ENCODE measurements at places on chromosomes 13 and 19. TPM values are rescaled to one million over a fixed set of nuclear protein-coding genes. Genes with fewer than 3 reads are reported as not detected.
A peak's percentile ranks its signal among the peaks of the same experiment; 100 is the strongest.

- no peaks in the 10 kb centered on the region for H3K27me3 ChIP-seq
- H3K27ac ChIP-seq, result no peak overlapping the region
- H3K36me3 ChIP-seq, result no peaks in the 10 kb centered on the region
Measured at GRCh38 chr13:48592688-48593049, 59.8 kb upstream of the RCBTB2 start.

DNA sequence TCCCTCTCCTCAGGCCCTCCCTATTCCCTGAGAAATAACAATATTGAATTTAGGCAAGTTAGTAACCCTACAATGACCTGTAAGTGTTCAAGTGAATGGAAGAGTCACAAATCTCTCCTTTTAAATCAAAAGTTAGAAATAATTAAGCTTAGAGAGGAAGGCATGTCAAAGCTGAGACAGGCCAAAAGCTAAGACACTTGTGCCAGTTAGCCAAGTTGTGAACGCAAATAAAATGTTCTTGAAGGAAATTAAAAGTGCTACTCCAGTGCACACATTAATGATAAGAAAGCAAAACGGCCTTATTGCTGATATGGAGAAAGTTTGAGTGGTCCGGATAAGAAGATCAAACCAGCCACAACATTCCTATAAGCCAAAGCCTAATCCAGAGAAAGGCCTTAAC lies 120.9 kb downstream of the RBM26 start:
- H3K27me3 ChIP-seq, result no peaks in the 10 kb centered on the region
- H3K4me1 ChIP-seq, result peaks cover 4% of the 10 kb centered on the region
- H3K36me3 ChIP-seq, result no peaks in the 10 kb centered on the region
- no peak for DNase-seq
- H3K27ac ChIP-seq, result no peak overlapping the region
- H3K4me3 ChIP-seq, result no peak overlapping the region

DNA sequence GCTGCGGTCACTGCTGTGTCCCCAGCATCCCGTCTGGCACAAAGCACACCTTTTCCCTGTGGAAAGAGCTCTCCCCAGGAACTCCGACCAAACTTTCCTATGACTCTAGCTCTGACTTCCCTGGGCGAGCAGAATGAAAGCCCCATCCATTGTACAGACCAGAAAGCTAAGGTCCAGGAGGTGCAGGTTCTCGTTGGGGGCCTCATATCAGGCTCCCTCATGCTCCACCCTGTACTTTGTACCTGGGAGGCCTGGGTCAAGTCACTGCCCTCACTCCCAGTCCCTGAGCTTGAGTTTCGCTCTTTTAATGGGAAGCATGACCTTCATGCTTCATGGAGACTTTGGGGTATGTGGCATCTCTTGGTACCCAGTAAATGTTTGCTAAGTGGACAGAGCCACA lies 18.4 kb downstream of the CYTH2 start:
- no peak overlapping the region for H3K4me3 ChIP-seq
- no peak overlapping the region for H3K27ac ChIP-seq
- H3K4me1 ChIP-seq, result peaks cover 16% of the 10 kb centered on the region

GRCh38 chr19:40217934-40218890 lies at the start of gene TTC9B:
TTC9B (minus strand) TSS chr19:40218384; CDS start chr19:40218381, 3 bp downstream.
- H3K27ac ChIP-seq, result peak within 1 kb of the TSS; percentile 1
- no peaks in the 10 kb centered on the region for H3K27me3 ChIP-seq
- no peak for DNase-seq

DNA sequence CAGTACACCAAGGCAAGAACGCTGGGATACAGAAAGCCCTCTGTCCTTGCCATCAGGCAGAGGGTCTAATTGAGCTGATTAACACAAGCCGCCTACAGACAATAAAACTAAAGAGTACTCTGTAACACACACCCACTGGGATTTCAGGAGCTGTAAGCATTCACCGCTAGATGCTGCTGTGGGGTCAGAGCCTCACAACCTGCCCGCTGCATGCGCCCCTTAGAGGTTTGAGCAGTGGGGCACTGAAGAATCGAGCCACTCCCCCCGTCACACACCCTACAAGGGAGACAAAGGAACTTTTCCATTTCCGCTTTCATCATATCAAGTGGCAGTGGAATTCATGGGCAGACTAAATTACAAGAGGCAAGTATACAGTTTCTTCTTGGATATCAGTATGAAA lies 1080.6 kb downstream of the PCDH17 start:
- no peaks in the 10 kb centered on the region for H3K36me3 ChIP-seq
- no peaks in the 10 kb centered on the region for H3K4me1 ChIP-seq
- no peak for DNase-seq
- H3K4me3 ChIP-seq, result no peak overlapping the region
- H3K27me3 ChIP-seq, result no peaks in the 10 kb centered on the region

DNA sequence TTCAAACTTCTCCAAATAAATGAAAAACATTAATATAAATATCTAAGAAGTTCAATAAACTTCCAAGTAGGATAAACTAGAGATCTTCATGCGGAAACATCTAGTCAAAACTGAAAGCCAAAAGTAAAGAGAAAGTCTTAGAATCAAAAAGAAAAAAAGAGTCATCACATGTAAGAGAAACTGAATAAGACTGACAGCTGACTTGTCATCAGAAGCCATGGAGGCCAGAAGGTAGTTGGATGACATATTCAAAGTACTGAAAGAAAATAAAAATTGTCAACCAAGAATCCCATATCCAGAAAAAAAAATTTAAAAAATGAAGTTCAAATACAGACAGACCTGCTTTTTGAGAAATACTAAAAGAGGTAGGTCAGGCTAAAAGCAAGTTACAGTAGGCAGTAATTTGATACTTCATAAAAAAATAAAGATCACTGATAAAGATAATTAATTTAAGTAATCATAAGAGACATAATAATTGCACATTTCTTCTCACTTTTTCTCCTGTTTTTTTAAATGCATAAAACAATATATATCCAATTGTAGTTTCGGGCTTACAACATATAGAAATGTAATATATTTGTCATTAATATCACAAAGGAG lies 327.6 kb upstream of the PCDH9 start:
- H3K36me3 ChIP-seq, result no peaks in the 10 kb centered on the region
- H3K27me3 ChIP-seq, result no peaks in the 10 kb centered on the region
- H3K4me1 ChIP-seq, result no peaks in the 10 kb centered on the region

- H3K4me3 ChIP-seq, result peak overlapping the region; percentile 58
- peak overlapping the region; percentile 39 for H3K27ac ChIP-seq
- no peaks in the 10 kb centered on the region for H3K27me3 ChIP-seq
- DNase-seq, result no peak
Measured at GRCh38 chr13:60398907-60399589, 2.0 kb downstream of the TDRD3 start.

GRCh38 chr13:23985060-23985459 lies 87.8 kb upstream of the C1QTNF9B start:
- peaks cover 11% of the 10 kb centered on the region for H3K4me1 ChIP-seq
- no peaks in the 10 kb centered on the region for H3K27me3 ChIP-seq
- H3K4me3 ChIP-seq, result no peak overlapping the region
- no peak for DNase-seq
- H3K27ac ChIP-seq, result peak overlapping the region; percentile 27

DNA sequence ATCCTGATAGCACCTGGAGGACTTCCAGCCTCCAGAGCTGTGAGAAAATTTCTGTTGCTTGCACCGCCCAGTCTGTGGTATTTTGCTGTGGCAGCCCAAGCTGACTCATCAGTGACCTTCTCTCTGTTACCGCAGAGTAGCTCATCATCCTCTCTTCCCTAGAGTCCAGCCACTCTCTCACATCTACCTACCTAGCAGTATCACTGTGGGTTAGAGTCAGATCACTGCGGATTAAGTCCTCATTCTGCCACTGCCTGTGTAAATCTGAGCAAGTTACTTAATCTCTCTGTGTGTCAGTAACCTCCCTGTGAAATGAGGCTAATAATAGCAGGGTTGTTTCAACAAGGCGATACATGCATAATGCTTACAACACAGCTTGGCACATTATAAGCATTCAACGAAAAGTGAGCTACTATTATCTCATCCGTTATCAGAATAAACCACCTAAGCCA lies 40.3 kb upstream of the USPL1 start:
- H3K4me3 ChIP-seq, result no peak overlapping the region
- no peak overlapping the region for H3K27ac ChIP-seq
- DNase-seq, result no peak
- no peaks in the 10 kb centered on the region for H3K36me3 ChIP-seq

DNA sequence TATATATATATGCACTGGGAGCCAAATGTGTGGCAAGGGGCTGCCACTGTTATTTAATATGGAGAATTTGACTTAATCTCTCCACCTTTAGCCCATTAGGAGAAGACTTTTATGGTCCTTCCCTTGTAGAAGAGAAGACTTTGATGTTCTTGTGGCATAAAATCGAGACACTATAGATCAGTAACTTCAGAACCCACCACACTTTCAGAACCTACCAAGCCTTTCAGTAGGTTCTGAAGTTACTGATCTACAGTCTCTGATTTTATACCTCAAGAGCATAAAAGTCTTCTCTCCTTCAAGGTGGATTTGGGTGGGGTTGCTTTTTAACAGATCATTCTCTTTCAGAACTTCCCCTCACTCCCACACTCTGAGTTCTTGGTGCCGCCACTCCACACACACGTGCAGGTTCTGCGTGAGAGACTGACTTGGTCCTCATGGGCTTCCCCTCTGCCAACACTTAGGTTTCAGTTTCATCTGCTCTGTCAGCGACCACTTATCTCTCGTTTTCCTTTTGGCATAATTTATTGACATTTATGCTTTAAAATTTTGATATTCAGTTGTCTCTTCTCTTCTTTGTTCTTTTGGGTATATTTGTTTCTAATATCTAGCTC lies 213.4 kb upstream of the PCDH17 start:
- H3K4me1 ChIP-seq, result no peaks in the 10 kb centered on the region
- no peaks in the 10 kb centered on the region for H3K27me3 ChIP-seq
- no peak for DNase-seq
- H3K27ac ChIP-seq, result no peak overlapping the region
- H3K36me3 ChIP-seq, result no peaks in the 10 kb centered on the region
- no peak overlapping the region for H3K4me3 ChIP-seq

- no peaks in the 10 kb centered on the region for H3K36me3 ChIP-seq
- peaks cover 2% of the 10 kb centered on the region for H3K27me3 ChIP-seq
- H3K4me1 ChIP-seq, result peaks cover 12% of the 10 kb centered on the region
- H3K27ac ChIP-seq, result no peak within 1 kb of the TSS
Measured at GRCh38 chr13:24680258-24680920, at the start of gene ATP12A. ATP12A (plus strand) TSS chr13:24680408; CDS start chr13:24680744, 336 bp downstream.

DNA sequence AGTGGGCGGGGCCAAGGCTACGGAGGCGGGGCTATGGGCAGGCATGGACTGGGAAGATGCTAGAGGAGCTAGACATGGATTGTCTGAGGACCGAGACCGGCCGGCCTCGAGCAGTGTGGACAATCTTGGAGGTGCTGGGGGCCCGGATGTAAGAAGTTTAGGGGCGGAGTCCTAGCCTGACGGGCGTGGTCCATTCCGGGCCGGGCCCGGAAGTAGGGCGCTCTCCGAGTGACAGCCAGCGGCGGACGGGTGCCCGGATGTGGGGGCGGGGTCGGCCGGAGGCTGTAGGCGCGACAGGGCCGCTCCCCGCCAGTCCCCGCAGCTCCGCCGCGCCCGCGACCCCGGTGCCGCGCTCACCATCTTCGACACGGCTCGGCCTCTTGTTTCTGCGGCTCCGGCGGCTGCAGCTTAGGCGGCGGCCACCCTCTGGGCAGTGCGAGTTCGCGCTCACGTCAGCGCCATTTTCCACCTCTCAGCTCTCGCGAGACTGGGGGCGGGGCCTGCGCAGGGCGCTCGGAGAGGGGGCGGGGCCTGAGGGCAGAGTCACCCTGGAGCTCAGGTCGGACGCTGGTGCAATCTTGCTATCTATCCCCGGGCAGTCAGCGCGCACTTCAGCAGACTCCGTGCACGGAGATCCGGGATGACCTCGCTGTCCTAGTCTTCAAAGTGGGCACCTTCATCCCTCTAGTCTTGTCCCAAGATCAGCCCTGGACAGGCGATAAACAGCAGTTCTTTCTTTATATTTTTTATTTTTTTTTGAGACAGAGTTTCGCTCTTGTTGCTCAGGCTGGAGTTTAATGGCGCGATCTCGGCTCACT lies at the start of gene ZNF414:
Gene ZNF414, minus strand, starts transcription at position 481 of the 818 bp plus-strand sequence. Its CDS starts 121 bp downstream, at position 360.
- peak within 1 kb of the TSS; percentile 91 for H3K27ac ChIP-seq
- H3K36me3 ChIP-seq, result peaks cover 2% of the 10 kb centered on the region
- peak; percentile 96 for DNase-seq
- H3K27me3 ChIP-seq, result no peaks in the 10 kb centered on the region
- peaks cover 12% of the 10 kb centered on the region for H3K4me1 ChIP-seq
- peak within 1 kb of the TSS; percentile 86 for H3K4me3 ChIP-seq

- H3K4me3 ChIP-seq, result no peak overlapping the region
- DNase-seq, result no peak
- peaks cover 43% of the 10 kb centered on the region for H3K4me1 ChIP-seq
- peak overlapping the region; percentile 72 for H3K27ac ChIP-seq
- H3K27me3 ChIP-seq, result no peaks in the 10 kb centered on the region
Measured at GRCh38 chr13:46468570-46469463, 81.8 kb upstream of the RUBCNL start.

DNA sequence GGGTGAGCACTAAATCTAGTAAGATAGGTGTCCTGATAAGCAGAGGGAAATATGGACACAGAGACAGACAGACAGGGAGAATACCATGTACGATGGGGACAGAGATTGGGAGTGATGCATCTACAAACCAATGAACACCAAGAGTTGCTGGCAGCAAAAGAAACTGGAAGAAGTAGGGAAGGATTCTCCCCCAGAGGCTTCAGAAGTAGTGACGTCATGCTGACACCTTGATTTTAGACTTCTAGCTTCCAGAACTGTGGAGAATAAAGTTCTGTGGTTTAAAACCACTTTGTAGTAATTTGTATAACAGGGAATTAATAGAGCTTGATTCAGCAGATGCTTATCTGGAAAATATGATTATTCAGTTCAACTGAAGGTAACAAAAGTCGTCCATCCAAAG lies 66.1 kb downstream of the SLC10A2 start:
- H3K4me1 ChIP-seq, result peaks cover 21% of the 10 kb centered on the region
- no peaks in the 10 kb centered on the region for H3K27me3 ChIP-seq
- no peak overlapping the region for H3K4me3 ChIP-seq
- DNase-seq, result no peak
- H3K36me3 ChIP-seq, result no peaks in the 10 kb centered on the region
- no peak overlapping the region for H3K27ac ChIP-seq

DNA sequence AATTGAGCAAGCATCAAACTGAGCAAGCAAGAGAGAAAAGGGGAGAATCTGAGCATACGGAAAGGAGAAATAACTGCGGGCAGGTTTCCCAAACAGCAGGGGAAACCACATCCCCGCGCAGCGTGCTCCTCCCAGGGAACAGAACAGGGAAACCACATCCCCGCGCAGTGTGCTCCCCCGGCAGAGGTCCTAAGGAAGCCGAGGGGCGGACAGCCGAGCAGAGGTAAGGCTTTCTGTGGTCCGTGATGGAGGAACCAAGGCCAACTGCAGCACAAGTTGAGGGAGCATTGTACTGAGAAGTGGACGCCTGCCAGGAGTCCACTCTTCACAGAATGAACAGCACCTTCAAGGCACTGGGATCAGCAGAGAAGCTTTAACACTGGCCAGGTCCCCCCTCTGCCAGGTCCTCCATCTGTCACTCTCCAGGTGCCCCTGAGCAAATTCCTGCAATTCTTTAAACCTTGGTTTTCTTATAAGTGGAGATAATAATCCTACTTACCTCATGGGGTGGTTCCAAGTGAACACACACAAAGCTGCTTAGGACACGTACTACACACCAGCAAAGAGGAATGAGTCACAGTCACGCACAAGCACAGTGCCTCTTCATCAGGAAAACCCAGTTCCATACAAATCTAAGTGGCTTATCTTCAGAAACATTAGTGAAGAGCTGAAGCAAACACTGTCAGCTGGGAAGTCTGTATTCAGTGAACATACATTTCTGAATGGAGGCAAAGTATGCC lies 23.0 kb upstream of the LAMP1 start:
- H3K4me1 ChIP-seq, result peaks cover 17% of the 10 kb centered on the region
- no peaks in the 10 kb centered on the region for H3K27me3 ChIP-seq
- H3K27ac ChIP-seq, result peak overlapping the region; percentile 10
- no peaks in the 10 kb centered on the region for H3K36me3 ChIP-seq
- no peak overlapping the region for H3K4me3 ChIP-seq

Gene FTL
- total RNA-seq, result 2,542 TPM

Gene ZNF540
- not detected for total RNA-seq

Gene GZMM
- total RNA-seq, result 0.35 TPM

Gene SWSAP1
- total RNA-seq, result 3.9 TPM

All from Caco-2 (cell line).